Activated naive CD4-positive, alpha-beta T cell (primary cell): ENCODE measurements at places on chromosomes 11 and 22.

DNA sequence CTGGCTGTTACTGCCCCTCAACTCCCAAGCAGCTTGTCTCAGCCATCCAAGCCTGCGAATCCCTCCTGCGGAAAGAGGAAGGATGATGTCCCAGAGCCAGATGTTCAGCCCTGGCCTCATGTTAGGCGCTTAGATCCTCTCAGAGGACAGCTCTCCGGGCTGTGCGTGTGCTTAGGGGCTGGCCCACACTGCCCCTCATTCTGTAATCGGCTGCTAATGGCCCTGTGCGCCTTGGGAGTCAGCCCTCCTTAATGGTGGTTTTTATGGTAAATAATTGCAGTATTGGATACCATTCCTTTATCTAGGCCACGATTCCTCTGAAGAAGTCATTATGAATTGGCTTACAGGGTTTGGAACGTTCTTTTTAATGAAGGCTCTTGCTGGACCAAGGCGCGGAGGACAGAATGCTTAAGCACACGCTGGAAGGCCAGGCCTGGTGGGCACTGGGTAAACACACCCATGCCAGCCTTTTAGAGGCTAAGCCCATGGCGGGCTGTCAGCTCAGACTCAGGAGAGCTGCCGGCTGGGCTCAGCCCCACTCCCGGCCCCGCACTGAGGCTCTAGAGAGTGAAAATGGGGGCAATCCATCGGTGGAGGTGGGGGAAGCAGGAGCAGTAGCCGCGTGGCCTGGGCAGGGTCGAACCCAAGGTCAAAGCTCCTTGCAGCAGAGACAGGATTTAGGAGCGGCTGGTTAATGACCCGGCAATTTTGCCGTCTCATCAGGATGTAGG, 1157.5 kb downstream of the BRD1 start:
- DNase-seq, result no peak

- DNase-seq, result no peak
These were observed 69.2 kb upstream of the INCENP start for GRCh38 chr11:62054484-62055121.

DNA sequence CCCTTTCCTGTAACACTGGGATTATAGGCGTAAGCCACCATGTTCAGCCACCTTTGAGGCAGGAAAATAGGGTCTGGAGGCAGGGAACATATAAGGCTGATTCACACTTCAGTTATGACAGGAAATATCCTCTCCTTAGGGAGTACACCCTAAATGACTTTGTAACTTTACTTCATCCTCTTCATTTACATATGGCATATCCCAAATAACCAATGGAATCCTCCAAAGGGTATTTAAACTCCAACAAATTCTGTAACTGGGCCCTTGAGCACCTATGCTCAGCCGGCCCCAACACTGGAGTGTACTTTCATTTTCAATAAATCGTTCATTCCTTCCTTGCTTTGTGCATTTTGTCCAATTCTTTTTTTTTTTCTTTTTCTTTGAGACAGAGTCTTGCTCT, 1.6 kb upstream of the KAT5 start:
- DNase-seq, result no peak

- no peak for DNase-seq
These were observed 1.6 kb upstream of the PLAAT4 start for GRCh38 chr11:63534895-63535461.

DNA sequence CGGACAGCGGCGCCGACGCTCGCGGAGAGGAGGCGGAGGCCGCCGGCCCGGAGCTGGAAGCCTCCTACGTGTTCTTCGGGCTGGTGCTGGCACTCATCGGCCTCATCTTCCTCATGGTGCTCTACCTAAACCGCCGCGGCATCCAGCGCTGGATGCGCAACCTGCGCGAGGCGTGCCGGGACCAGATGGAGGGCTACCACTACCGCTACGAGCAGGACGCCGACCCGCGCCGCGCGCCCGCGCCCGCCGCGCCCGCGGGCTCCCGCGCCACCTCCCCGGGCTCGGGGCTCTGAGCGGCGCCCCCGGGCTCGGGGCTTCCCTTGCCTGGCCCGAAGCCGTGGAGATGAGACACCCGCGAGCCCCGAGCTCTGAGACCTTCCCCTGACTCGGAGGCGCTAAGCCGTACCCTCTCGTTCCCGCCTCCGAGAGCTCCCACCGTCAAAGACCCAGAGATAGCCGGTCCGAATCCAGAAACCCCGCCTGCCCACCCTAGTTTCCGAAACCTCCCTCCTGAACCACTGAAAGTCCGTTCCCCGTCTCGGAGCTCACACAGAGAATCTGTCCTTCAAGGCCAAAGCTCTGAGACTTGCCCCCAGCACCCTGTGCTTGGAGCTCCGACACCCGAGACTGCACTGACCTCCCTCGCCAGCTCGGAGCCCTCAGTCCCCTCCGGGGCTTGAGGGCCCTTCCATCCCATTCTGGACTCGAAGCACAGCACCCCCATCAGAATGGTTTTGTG, 1.5 kb downstream of the TPBGL start:
- no peak for DNase-seq

- no peak for DNase-seq
These were observed 14.9 kb upstream of the MIEF1 start for GRCh38 chr22:39486951-39487825.

GRCh38 chr11:118084247-118084646, 2.5 kb downstream of the SMIM35 start:
- DNase-seq, result no peak

DNA sequence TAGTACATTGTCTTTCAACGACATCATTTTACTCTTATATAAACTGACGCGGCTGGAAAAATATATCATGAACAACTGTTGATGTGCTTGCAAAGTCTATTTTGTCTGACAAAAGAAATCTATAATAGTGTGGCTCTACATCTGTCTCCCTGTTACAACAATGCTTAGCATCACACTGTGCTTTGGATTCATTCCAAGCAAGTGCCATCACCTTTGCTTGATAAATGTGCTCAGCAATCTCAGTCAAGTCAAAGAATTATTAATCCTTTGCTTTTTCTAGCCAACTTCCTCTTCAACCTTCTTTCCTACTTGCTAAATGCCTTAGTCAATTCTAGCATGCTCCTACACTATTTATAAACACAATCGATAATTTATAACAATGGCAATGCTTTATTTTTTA, 140.5 kb downstream of the FCHSD2 start:
- DNase-seq, result no peak

- DNase-seq, result no peak
These were observed 7.1 kb downstream of the MYEOV start for GRCh38 chr11:69301081-69301454.

- no peak for DNase-seq
These were observed 49.5 kb downstream of the OSBP2 start for GRCh38 chr22:30744224-30744623.

DNA sequence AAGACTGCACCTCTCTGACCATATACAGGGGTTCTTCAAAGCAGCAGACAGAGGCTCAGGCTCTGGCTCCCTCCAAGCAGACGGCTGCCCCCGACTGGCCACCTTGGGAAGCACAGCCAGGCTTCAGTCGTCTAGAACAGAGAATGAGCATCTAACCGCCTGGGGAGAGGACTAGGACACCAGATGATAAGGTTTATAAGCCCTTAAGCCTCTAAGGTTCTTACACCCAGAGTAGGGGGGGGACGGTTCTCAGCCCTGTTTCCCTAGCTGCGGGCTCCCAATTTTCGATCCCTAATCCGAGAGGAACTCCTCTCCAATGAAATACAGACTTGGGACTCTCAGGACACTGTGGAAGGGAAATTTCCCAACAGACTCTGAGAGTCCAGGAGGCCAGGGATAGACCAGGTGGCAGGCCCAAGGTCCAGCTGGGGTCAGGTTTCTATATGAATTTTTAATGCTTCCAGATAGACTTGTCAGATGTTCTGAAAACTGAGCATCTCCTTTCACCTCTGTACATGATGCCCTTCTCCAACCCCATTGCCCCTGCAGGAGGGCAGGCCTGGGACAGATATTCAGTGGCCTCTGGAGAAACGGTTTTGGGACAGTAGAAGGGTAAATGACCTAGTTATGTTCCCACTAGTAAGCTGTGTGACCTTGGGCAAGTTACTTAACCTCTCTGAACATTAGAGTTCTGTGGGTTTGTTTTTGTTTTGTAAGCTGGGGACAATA, 20.2 kb downstream of the RTN4RL2 start:
- DNase-seq, result peak; percentile 18

DNA sequence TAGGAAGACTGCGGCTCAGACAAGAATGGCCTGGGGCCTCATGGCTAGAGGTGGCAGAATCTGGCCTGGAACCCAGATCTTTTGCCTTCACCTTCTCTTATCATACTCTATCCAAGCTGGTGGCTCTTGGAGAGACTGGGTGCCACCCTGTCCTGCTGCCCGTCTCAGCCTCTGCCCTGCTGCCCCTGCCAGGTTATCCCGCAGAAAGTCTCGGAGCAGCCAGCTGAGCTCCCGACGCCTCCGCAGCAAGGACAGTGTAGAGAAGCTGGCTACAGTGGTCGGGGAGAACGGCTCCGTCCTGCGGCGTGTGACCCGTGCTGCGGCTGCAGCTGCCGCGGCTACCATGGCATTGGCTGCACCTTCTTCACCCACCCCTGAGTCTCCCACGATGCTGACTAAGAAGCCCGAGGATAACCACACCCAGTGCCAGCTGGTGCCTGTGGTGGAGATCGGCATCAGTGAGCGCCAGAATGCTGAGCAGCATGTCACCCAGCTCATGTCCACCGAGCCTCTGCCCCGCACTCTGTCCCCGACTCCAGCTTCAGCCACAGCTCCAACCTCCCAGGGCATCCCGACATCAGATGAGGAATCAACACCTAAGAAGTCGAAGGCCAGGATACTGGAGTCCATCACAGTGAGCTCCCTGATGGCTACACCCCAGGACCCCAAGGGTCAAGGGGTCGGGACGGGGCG, 5.9 kb downstream of the INCENP start:
- no peak for DNase-seq

DNA sequence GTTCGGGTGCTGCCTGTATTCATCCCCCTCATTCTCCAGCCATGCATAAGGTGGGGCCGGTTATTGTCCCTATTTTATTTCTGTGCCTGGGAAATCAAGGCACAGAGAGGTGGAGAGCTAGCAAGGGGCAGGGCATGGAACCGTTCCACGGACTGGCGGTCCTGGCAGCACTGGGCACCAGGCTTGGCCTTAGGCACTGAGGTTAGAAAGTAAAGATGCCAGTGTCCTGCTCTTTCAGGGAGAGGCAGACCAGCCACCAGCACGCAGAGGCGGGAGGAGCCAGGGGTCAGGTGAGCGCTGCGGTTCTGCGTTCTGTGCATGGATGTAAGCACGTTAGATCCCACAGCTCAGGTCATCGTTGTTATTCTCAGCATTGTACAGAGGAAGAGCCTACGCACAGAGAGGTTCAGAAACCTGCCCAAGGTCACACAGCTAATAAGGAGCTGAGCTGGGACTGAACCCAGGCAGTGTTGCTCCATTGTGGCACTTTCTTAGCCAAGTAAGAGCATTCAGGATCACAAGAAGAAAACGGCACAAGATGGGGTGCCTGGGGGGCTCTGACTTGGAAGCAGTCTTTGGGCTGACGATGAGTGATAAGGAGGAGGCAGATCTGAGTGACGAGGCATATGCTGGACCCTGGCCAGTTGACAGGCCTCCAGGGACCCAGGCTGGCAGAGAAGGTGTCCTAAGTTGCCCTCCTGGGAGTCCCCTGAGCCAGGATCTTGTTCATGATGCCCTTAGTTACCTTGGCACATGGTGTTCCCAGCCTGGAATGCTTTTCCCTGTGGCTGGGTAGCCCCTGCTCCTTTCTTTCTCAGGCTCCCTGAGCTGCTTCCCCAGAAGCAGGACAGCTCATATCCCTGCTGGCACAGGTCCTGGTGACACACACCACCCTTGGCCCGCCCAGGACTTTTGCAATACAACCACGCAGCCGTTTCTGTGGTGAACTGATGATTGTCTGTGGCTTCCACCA, 41.1 kb downstream of the OSBPL5 start:
- DNase-seq, result no peak

DNA sequence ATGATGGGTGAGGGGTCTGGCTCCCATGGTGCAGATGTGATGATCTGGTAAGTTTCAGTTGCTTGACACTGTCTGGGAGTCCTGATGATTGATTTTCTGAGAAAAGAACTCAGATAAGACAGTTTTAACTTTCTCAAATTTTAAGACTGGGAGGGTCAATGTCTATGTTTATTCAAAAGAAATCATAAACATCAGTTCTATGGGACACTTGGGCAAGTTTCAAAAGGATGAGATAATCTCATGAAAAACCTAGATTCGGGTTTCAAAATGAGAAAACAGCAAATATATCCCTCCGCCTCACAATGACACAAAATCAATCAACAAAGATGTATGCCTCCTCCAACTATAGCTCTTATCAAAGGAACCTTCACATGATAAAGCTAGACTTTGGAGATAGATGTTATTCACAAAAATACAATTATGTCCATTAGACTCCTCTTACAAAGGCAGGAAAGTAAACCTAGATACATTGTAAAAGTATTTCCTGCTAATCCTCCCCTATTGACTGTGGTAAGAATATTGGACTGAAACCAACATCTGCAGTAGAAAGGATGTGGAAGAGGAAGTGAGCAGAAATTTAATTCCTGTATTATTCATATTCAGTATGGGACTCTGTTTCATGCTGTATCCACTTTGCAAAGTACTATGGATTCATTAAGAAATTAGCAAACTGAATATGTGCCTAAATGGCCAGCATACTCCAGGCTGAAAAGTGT, 21.6 kb downstream of the SVIP start:
- no peak for DNase-seq

GRCh38 chr22:50078761-50079160, 6.5 kb downstream of the MLC1 start:
- DNase-seq, result no peak
